ENCODE measurements at places on chromosomes 11 and 22.
A peak's percentile ranks its signal among the peaks of the same experiment; 100 is the strongest.

GRCh38 chr11:61079416-61080150 lies 22.7 kb upstream of the CD5 start:
- no peak overlapping the region for H3K27ac ChIP-seq
- DNase-seq = no peak
- H3K4me1 ChIP-seq = no peaks in the 10 kb centered on the region
- no peaks in the 10 kb centered on the region for H3K36me3 ChIP-seq

DNA sequence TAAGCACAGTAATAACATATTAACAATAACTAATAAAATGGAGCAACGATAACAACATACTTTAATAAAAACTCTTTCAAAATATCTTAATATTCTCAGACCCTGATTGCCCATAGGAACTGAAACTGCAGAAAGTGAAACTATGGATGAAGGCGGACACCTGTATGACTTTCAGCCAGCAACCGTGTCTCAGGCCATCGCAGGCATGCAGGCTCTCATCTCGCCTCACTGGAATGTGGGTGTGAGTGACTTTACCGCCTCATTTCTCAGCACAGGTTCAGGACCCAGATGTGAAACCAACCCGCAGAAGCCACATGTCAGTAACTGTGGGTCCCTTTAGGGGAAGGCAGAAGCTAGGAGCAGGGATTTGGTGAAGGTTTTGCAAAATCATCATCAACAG lies 539.1 kb downstream of the FAM181B start:
- H3K4me1 ChIP-seq = no peaks in the 10 kb centered on the region
- no peak overlapping the region for H3K4me3 ChIP-seq
- DNase-seq = no peak
- H3K36me3 ChIP-seq = no peaks in the 10 kb centered on the region

- H3K27ac ChIP-seq = no peak overlapping the region
- H3K36me3 ChIP-seq = peaks cover 3% of the 10 kb centered on the region
- H3K4me3 ChIP-seq = no peak overlapping the region
- peaks cover 4% of the 10 kb centered on the region for H3K4me1 ChIP-seq
- DNase-seq = no peak
Measured at GRCh38 chr11:66866511-66866986, 9.7 kb downstream of the LRFN4 start.

DNA sequence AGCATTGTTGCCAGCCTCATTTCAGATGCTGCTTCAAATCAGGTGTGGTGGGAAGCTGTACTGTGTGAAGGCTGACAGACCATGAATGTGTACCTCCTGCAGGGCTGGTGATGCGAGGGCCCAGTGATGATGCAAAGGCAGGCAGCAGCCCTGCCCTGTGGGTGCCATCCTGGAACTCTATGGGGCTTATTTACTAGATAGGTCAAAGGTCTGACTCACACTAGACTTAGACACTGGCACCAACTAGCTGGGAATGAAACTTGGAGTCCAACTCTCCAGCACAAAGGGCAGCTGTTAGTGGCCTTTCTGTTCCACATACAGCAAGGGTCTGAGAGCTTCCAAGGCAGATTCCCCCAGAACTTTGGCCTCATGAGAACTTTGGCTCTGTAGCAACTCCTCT lies 138.4 kb downstream of the TTC17 start:
- no peak overlapping the region for H3K27ac ChIP-seq
- H3K4me3 ChIP-seq = no peak overlapping the region
- no peaks in the 10 kb centered on the region for H3K27me3 ChIP-seq
- H3K4me1 ChIP-seq = peaks cover 14% of the 10 kb centered on the region

- no peaks in the 10 kb centered on the region for H3K36me3 ChIP-seq
- H3K4me1 ChIP-seq = peaks cover 60% of the 10 kb centered on the region
- H3K4me3 ChIP-seq = peak overlapping the region; percentile 5
Measured at GRCh38 chr11:35163209-35163608, 24.2 kb downstream of the CD44 start.

- peak overlapping the region; percentile 46 for H3K27ac ChIP-seq
- H3K36me3 ChIP-seq = peaks cover 15% of the 10 kb centered on the region
- peak overlapping the region; percentile 52 for H3K4me3 ChIP-seq
- no peaks in the 10 kb centered on the region for H3K27me3 ChIP-seq
- DNase-seq = no peak
Measured at GRCh38 chr11:68582416-68583040, 101.8 kb upstream of the GAL start.

GRCh38 chr22:19799322-19800190 lies 39.0 kb downstream of the TBX1 start:
- H3K27ac ChIP-seq = no peak overlapping the region
- peaks cover 4% of the 10 kb centered on the region for H3K36me3 ChIP-seq
- H3K27me3 ChIP-seq = peaks cover 2% of the 10 kb centered on the region
- no peak for DNase-seq

- H3K4me3 ChIP-seq = no peak overlapping the region
- peaks cover 22% of the 10 kb centered on the region for H3K4me1 ChIP-seq
- no peak overlapping the region for H3K27ac ChIP-seq
- DNase-seq = no peak
- H3K27me3 ChIP-seq = no peaks in the 10 kb centered on the region
Measured at GRCh38 chr11:117220999-117221774, 10.7 kb downstream of the PCSK7 start.

DNA sequence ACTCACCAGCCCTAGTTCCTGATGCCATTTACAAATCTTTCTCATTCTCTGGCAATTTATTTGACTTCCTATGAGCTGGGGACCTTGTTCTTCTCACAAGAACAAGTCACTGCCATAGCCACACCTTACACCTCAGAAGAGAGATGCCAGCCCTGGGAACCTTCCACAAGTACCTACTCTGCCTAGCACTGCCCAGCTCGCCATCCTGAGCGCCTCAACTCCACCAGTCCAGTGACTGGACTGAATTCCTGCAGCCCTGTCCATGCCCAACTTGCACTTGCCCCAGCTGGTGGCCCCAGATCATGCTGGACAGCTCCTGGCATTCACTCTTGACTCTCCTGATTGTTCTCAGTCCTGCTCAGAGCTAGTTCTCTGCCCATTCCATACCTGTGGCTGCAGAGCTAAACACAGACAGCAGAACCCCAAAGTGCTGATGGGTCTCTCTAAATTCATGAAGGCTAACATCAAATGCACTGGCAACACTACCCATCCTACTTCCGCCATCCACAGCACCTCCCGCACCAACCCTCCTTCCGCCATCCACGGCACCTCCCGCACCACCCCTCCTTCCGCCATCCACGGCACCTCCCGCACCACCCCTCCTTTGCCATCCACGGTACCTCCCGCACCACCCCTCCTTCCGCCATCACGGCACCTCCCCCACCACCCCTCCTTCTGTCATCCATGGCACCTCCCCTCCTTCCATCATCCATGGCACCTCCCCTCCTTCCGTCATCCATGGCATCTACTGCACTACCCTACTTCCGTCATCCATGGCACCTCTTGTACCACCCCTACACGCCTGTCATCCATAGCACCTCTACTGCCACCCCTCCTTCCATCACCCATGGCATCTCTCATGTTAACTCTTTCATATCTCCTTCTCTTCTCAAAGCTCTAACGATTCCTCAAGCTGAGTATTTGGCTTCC lies 23.6 kb upstream of the SLC25A1 start:
- peaks cover 8% of the 10 kb centered on the region for H3K27me3 ChIP-seq
- H3K27ac ChIP-seq = peak overlapping the region; percentile 25
- peaks cover 42% of the 10 kb centered on the region for H3K36me3 ChIP-seq
- DNase-seq = no peak
- H3K4me1 ChIP-seq = no peaks in the 10 kb centered on the region

- DNase-seq = no peak
- peaks cover 7% of the 10 kb centered on the region for H3K27me3 ChIP-seq
- peaks cover 5% of the 10 kb centered on the region for H3K4me1 ChIP-seq
- peaks cover under 1% of the 10 kb centered on the region for H3K36me3 ChIP-seq
- no peak overlapping the region for H3K4me3 ChIP-seq
- H3K27ac ChIP-seq = no peak overlapping the region
Measured at GRCh38 chr22:38353701-38354100, 36.5 kb upstream of the CSNK1E start.

DNA sequence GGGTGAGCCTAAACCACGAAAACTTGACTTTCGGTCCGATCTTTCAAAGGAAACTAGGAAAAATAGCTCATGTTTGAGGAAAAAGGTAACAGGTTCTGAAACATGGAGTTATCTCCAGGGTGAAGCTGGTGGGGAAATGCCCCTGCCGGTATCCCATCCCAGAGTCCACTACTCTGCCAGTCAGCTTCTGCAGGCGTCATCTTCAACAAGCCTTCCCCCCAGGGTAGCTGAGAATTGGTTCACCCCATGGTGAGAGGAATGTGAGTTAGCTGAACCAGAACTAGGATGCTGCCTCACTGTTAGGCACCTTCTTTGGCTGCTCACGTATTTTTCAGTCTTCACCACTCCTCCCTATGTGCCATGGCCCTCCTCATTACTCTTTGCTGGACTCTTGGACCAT lies 1.1 kb downstream of the GVQW3 start:
- H3K27me3 ChIP-seq = peaks cover 9% of the 10 kb centered on the region
- H3K4me1 ChIP-seq = peaks cover 19% of the 10 kb centered on the region
- peak overlapping the region; percentile 90 for H3K4me3 ChIP-seq

DNA sequence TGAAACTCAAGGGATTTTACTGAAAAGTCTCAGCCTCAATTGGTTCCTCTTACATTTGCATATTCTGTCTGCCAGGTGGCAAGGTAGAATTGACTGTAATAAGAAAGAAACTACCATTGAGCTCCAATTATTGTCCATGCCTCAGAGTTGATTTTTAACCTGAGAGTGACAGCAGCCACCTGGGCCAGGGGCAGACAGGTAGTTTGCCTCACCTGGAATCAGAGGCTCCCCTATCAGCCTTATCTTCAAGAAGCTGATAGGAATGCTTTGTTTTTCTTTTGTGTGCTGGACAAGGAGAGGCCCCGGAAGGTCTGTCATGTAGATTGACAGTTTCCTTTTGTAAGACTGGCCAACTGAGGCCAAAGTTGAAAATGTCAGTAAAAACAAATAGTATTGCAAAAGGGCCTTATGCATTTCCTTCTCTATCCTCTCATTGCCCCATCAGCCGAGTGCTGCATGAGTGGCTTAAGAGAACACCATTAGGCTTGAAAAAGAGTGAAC lies 34.1 kb downstream of the CD44 start:
- H3K4me1 ChIP-seq = peaks cover 30% of the 10 kb centered on the region
- no peak overlapping the region for H3K4me3 ChIP-seq
- H3K27ac ChIP-seq = no peak overlapping the region
- H3K27me3 ChIP-seq = no peaks in the 10 kb centered on the region
- no peak for DNase-seq

- no peaks in the 10 kb centered on the region for H3K36me3 ChIP-seq
- peaks cover 2% of the 10 kb centered on the region for H3K27me3 ChIP-seq
- no peak within 1 kb of the TSS for H3K27ac ChIP-seq
- no peaks in the 10 kb centered on the region for H3K4me1 ChIP-seq
- H3K4me3 ChIP-seq = no peak within 1 kb of the TSS
Measured at GRCh38 chr11:60971520-60971919, at the start of gene CD6. TSS of gene CD6 (plus strand) at chr11:60971680. CDS start at chr11:60971866, 186 bp downstream.

- H3K4me3 ChIP-seq = no peak overlapping the region
- DNase-seq = no peak
- H3K27me3 ChIP-seq = no peaks in the 10 kb centered on the region
- no peaks in the 10 kb centered on the region for H3K4me1 ChIP-seq
- H3K27ac ChIP-seq = no peak overlapping the region
- H3K36me3 ChIP-seq = no peaks in the 10 kb centered on the region
Measured at GRCh38 chr11:103849366-103849765, 187.1 kb upstream of the DDI1 start.

DNA sequence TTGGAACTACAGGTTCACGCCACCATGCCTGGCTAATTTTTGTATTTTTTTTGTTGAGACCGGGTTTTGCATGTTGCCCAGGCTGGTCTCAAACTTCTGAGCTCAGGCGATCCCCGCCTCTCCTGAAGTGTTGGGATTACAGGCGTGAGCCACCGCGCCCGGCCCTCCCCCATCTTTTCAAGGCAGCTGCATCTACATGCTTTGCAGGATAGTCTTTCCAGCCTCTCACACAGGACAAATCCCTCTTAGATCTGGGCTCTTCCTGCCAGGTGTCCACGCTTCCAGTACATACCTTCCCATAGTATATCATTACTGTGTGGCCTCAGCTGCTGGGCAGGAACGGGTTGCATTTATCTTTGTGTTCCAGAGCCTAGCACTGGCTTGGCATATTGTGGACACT lies 49.7 kb downstream of the C11orf96 start:
- peaks cover 39% of the 10 kb centered on the region for H3K4me1 ChIP-seq
- DNase-seq = no peak
- H3K27me3 ChIP-seq = peaks cover 9% of the 10 kb centered on the region
- H3K36me3 ChIP-seq = no peaks in the 10 kb centered on the region

GRCh38 chr22:27564806-27565205 lies 236.8 kb downstream of the MN1 start:
- DNase-seq = no peak
- H3K27me3 ChIP-seq = peaks cover 1% of the 10 kb centered on the region
- no peak overlapping the region for H3K4me3 ChIP-seq
- H3K36me3 ChIP-seq = peaks cover 4% of the 10 kb centered on the region
- H3K27ac ChIP-seq = no peak overlapping the region
- peaks cover 7% of the 10 kb centered on the region for H3K4me1 ChIP-seq

DNA sequence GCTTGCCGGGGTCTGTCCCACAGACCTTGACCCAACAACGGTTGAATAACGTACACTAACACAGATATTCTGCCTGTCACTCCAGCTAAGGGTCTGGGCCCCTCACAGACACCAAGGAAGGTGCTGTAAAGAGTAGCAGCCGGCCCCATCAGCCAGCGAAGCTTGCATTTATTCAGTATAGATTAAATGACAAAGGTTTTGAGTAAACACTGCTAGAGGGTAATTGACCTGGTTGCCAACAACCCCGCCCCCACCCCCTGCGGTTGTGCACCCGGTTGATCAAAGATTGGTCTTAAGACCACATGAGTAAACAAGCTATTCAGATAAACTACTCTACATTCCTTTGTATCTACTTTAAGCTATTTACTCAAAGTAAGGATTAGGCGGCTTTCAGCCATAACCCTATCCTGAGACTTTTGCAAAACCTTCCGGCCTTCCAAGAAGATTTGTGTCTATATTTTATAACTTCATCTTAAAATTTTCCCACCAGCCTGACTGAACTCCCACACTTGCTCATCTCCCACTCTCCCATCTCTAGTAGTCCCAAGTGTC lies 4.8 kb upstream of the CKAP5 start:
- no peaks in the 10 kb centered on the region for H3K4me1 ChIP-seq
- no peak overlapping the region for H3K4me3 ChIP-seq
- no peaks in the 10 kb centered on the region for H3K27me3 ChIP-seq
- DNase-seq = no peak
- no peaks in the 10 kb centered on the region for H3K36me3 ChIP-seq
- H3K27ac ChIP-seq = no peak overlapping the region

- H3K4me1 ChIP-seq = peaks cover 11% of the 10 kb centered on the region
- peaks cover 2% of the 10 kb centered on the region for H3K27me3 ChIP-seq
- no peak overlapping the region for H3K4me3 ChIP-seq
- no peak overlapping the region for H3K27ac ChIP-seq
Measured at GRCh38 chr22:47168900-47169800, 406.7 kb downstream of the TBC1D22A start.

DNA sequence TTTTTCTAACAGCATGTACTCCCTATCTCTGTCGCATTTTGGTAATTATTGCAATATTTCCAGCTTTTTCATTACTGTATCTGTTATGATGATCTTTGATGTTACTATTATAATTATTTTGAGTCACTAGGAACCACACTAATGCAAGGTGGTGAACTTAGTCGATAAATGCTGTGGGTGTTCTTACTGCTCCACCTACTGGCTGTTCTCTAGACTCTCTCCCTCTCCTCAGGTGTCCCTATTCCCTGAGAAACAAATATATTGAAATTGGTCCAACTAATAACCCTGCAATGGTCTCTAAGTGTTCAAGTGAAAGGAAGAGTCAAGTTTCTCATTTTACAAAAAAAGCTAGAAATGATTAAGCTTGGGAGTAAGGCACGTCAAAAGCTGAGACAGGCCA lies 10.5 kb downstream of the ARL14EP start:
- DNase-seq = no peak
- no peak overlapping the region for H3K27ac ChIP-seq
- H3K27me3 ChIP-seq = no peaks in the 10 kb centered on the region
- H3K4me3 ChIP-seq = no peak overlapping the region
- peaks cover 16% of the 10 kb centered on the region for H3K36me3 ChIP-seq

All from endothelial cell (in vitro differentiated cells).